CD8-positive, alpha-beta T cell (primary cell): ENCODE measurements at places on chromosomes 1 and 21.

DNA sequence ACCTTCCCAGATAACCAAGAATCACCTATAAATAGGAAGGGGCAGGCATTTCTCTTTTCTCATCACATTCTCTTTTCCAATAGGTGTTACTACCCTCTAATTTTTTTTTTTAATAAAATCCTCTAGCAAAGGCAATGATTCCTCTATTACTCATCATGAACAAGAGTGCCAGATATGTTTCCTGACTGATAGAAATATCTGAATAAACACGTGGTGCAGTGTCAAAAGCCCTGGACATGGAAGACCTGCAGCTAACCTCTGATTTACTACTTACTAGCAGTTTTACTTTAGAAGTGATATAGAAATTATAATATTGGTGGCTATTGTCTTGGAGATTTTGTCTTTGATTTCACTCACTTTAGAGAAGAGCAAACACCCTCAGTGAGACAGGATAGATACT lies 194.6 kb upstream of the SAMSN1 start:
- no peak for DNase-seq

GRCh38 chr1:67304023-67304422 lies 3.6 kb upstream of the IL12RB2 start:
- no peak for DNase-seq

- no peak for DNase-seq
Measured at GRCh38 chr1:8170059-8170835, 144.1 kb upstream of the ERRFI1 start.

- DNase-seq: no peak
Measured at GRCh38 chr1:46333300-46334029, 7.1 kb upstream of the NSUN4 start.

DNA sequence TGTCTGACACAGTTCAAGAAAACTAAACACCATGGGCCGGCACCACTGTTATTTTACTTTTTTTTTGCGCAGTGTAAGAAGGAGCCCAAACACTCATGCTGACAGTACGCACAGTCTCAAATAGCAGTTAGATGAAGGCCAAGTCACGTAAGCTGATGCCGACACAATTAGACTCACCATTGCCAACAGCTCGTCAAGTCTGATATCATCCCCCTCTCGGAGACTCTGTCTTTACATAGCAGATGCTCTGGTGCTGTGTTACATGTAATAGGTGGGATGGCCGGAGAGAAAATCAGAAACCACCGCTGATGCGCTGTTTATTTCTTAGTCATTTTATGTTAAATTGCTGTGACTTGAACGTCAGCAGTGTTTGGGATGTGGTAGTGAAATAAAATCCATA lies 49.3 kb downstream of the TGFB2 start:
- no peak for DNase-seq

GRCh38 chr1:147786536-147786935 lies 26.1 kb upstream of the GJA5 start:
- no peak for DNase-seq

DNA sequence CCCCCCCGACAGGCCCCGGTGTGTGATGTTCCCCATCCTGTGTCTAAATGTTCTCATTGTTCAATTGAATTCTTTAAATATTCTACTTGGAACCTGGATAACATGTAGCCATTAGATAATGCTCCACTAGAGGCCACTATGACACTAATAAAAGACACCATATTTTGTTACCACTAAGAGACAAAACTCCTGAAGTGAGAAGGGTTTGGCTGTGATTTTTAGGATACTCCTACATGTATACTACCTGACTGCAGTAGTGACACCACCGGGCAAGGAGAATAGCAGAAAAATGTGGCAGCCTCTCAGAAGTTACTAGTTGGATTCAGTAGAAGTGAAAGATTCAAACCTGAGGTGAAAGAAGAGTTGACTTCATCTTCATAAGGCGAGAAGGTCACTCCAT lies 36.0 kb downstream of the F5 start:
- no peak for DNase-seq

DNA sequence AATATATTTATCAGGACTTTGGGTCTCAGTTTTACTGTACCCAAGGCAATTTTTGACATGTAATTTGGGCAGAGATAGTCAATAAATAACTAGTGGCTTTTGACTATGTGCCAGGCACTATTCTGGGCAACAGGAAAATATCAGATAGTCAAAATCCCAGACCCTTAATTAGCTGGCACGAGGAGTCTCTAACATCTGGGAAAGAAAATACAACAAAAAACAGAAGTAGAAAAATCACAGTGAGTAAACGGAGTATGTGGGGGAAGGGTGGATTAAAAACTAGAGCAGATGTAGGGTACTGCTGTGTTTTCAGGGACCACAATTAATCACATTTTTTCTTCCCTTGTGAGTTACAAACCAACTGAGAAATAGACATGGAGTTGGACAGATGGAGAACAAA lies 217.8 kb downstream of the NCAM2 start:
- DNase-seq: no peak

DNA sequence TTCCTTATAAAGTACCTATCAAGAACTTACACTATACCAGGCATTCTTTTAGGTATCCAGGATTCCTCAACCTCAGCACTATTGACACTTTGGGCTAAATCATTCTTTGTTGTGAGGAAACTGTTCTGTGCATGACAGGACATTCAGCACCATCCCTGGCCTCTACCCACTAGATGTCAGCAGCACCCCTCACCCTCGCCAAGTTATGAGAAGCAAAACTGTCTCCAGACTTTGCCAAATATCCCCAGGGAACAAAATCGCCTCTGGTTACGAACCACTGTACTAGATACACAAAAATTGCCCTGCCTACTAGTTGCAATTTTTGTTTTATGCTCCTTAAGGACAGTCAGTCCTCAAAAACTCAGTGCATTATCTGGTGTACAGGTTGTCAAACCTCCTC lies 35.7 kb downstream of the PALMD start:
- no peak for DNase-seq

DNA sequence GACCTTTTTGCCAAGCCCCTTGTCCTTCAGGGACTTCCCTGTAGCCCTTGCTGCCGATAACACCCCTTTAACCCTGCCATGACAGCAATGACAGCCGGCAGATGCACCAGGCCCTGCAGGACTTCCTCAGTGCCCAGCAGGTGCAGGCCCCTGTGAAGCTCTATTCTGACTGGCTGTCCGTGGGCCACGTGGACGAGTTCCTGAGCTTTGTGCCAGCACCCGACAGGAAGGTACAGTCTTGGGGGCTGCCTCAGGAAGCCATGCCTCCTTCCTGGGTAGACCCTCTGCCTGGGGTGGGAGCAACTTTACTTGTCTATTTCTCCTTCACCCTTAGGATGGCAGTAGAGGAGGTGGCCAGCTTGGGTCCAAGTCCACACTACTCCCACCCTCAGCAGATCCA lies 16.1 kb upstream of the PADI6 start:
- DNase-seq: peak; percentile 9

GRCh38 chr1:115218699-115219098 lies 119.3 kb downstream of the NGF start:
- no peak for DNase-seq

DNA sequence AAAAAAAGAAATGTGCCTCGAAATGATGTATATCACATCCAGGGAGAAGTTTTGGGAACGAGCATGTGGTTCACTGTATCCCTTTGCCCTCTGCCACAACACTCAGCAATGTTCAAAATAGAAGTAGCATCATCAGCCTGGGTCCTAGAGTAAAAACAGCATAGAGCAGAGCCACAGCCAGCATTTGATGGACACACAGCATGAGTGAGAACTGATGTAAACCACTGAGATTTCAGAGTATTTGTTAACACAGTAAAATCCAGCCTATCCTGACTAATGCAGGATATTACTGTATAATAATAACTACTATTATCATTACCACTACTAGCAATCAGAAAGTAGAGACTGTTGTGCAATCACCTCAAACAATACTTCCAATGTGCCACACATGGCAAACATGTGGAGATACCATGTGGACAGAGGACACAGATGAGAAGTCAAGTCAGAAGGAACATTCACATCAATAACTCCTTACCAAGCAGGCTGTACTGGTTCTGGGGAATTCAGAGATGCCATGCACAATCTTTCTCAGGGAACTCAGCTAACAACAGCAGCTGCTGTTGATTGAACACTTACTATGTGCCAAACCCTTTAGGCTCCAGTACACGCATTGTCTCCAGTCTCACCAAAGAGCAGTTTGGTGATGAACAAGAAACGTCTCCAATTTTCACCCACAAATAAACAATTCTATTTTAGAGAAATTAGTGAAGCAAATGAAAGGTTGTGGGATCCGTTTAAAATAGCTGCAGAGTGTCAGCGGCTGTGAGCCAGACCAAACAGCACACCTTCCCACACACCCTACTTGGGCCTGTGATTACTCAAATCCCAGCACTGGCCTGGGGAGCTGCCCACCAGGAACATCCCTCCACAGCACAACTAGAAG lies 16.6 kb upstream of the GFI1 start:
- DNase-seq: no peak

- no peak for DNase-seq
Measured at GRCh38 chr21:37552496-37553029, 186.0 kb downstream of the DYRK1A start.

GRCh38 chr1:246002725-246003441 lies 504.2 kb downstream of the SMYD3 start:
- peak; percentile 81 for DNase-seq

DNA sequence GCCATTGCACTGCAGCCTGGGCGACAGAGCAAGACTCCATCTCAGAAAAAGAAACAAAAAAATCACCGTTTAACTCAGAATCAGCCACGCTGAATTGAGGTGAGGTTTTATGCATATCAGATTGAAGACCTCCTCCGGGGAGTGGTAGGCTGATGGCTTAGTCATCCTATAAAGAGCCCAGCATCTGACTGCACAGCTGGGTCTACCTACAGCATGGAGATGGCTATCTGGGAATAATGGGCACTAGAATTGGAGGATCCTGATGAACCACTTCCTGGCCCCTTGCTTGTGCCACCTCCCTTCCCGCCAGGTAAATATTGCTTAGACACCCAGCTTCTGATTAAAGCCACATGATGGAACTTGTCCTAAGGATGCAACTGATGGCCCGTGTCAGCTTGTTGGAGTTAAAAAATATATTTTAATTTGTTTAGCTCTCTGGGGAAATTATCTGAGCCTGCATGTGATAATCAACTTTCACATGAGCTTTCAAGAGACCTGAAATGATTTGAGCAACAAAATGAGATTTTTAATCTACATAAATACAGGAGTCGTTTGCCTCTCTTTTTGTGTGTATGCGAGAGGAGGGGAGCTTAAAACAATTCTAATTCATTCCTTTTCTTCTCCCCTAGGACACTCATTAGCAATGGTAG lies 157.2 kb downstream of the KIF26B start:
- DNase-seq: no peak

DNA sequence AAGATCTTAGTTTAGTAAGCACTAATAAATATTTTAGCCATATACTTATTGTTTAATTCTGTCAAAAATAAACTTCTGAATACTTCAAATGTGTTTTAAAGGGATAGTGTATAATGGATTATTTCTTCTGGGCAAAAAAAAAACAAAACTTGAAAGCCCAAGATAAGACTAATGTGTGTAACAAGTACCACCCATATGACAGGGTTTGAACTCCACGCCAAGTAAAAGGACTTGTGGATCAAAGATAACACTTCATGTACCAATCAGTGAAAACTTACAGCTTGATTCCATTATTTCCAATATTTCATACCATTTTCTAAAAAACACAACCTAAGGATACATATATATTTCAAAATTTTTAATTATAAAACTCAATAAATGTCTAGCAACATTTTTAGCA lies 59.5 kb downstream of the DENND1B start:
- DNase-seq: no peak

GRCh38 chr1:11053758-11054137 lies 6.1 kb downstream of the SRM start:
- DNase-seq: no peak

GRCh38 chr1:204728456-204728855 lies 42.9 kb upstream of the LRRN2 start:
- no peak for DNase-seq

- DNase-seq: no peak
Measured at GRCh38 chr1:152739841-152740240, 18.0 kb upstream of the KPRP start.

DNA sequence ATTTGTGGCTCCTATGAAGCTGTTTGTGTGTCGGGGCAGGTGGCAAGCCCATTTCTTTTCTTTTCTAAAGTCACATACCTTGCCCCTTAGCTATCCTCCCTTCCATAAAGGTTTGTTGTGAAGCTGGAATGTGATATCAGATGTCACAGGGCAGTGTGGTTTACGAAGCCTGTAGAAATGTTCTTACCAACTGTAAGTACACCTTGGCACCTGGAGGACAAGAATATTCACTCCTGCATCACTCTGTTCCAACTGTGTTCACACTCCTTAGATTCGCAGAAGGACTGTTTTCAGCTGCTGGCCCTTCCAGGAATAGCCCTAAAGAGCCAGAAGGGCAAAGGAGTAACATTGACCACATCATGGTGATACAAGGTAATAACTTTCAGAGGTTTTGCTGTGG lies 176.9 kb downstream of the FGGY start:
- no peak for DNase-seq

- no peak for DNase-seq
Measured at GRCh38 chr21:31683029-31683428, 23.5 kb downstream of the SOD1 start.

GRCh38 chr1:212976586-212976985 lies 26.2 kb downstream of the VASH2 start:
- no peak for DNase-seq

DNA sequence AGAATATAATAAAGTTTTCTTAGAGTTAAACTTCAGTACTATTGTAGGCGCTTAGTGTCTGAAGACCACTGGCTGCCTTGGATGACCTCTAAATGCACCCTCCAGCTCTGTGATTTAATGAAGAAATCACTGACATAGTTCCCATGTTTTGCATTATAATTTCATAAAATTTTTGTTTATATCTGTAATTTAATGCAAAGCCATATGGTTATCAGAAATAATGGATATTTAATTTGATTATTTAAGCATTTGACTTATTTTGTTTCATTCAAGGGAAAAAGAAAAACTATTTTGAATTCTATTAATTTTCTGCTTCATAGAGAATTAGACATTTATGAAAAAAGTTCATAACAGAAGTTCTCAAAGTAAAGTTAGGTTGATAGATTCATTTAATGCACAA lies 18.6 kb downstream of the CRB1 start:
- no peak for DNase-seq

DNA sequence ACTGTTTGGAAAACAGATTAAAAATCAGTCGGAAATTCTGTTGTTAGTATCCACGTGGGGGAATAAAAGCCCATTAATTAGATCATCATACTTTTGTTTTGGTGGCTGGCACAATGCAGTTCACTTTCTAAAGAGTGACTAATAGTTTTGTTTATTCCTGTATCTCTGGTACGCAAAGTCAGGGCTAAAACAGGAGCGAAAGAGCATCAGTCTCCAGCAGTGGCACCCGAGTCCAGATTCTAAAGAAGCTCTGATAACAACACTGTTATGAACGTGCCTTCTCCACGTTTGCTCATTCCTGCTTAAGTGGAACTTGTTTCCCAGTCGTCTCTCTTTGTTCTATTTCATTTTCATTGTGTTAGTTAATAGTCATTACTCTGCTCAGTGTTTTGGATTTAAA lies 69.6 kb downstream of the HSPA13 start:
- DNase-seq: no peak

DNA sequence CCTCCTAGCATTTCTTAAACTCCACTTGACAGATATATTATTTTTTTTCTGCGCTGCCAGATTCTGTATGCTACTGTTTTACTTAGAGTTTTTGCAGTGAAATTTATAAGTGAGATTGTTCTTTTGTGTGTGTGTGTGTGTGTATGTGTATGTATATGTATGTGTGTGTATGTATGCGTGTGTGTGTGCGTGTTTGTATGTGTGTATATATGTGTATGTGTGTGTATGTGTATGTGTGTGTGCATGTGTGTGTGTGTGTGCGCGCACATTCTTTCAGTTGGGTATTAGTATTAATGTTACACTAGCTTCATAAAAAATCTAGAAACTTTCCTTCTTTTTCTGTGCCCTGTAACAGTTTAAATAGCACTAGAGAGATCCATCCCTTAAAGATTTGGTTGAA lies 152.6 kb upstream of the CSF3R start:
- DNase-seq: no peak
